ENCODE measurements at places on chromosomes 5 and 9.

DNA sequence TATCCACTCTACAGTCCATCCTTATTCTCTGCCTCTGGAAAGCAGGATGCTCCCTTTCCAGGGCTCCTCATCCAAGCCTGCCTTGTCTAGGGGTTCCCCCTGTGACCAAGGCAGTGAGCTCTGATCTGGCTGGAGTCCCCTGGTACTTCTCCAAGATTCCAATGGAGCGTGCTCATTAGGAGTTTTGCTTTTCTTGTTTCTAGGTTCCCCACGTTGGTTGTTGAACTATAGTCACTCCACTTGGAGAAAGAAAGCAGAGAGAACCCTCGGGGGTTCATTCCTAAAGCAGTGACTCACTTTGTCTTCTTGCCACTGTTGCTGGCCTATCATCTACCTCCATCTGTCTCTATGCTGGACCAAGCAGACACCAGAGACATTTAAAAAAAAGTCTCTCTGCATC, 192.6 kb downstream of the TLE4 start:
- DNase-seq = no peak

GRCh38 chr9:81823672-81824554, 104.3 kb upstream of the SPATA31D4 start:
- no peak for DNase-seq

DNA sequence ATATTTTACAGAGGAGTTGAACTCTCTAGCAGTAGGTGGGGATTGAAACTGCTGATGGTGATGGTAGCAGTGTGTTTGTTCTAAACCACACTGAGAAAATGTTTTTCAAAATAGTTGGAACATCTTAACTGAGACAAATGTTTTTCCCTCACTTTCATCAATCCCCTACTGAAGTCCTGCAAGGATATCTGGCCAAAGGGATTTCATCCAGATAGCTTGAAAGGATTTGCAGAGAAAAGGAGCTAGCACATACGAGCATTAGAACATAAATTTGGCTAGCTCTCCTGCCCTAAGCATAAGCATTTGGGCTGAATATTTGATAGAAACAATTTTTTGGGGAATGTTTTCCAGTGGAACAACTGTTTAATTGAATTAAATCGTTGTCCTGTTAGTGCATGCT, 153.9 kb downstream of the CDH9 start:
- DNase-seq = no peak

DNA sequence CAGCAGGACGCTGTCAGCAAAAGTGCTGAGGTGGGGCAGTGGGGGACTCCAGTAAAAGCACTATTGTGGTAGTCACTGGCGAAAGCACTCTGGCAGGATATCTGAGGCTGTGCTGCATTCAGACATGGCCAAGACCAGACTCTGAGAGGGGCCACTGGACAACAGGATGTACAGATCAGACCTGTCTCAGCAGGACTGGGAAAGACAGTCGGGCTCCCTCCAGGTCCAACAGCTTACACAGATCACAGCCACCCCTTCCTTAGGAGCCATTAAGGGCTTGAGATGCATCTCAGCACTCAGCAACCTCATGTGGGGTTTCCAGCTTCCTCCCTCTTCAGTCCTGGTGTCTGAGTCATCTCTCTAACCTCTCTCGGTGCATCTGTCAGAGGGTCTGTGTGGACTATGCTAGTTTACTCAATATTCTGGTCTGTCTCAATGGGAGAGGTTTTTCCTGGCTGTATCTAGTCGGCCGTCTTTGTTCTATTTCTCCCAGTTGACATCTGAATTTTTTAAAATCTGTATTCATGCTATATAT, 154.5 kb downstream of the CWC27 start:
- no peak for DNase-seq

DNA sequence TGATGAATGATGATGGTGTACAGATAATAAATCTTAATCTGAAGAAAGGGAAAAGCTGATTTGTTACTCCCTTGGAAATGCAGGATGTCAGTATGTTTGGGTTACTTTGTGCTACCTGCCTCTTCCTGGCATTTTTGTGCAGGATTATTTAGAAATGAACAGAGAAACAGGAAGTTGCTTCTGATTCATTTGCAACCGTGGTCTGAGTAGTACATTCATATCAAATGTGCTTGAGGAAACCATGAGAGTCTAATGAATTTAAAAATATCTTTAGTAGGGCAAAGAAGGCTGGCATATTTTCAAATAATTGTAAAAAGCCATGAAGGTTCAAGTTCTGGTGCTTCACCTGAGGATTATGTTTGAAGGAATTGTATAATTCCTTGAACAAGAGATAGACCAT, 391.6 kb downstream of the TMEM161B start:
- DNase-seq = no peak

GRCh38 chr9:93391898-93392297, 59.6 kb upstream of the FAM120A start:
- DNase-seq = no peak

GRCh38 chr9:126325821-126326220, 808 bp upstream of the MVB12B start:
- DNase-seq = no peak

DNA sequence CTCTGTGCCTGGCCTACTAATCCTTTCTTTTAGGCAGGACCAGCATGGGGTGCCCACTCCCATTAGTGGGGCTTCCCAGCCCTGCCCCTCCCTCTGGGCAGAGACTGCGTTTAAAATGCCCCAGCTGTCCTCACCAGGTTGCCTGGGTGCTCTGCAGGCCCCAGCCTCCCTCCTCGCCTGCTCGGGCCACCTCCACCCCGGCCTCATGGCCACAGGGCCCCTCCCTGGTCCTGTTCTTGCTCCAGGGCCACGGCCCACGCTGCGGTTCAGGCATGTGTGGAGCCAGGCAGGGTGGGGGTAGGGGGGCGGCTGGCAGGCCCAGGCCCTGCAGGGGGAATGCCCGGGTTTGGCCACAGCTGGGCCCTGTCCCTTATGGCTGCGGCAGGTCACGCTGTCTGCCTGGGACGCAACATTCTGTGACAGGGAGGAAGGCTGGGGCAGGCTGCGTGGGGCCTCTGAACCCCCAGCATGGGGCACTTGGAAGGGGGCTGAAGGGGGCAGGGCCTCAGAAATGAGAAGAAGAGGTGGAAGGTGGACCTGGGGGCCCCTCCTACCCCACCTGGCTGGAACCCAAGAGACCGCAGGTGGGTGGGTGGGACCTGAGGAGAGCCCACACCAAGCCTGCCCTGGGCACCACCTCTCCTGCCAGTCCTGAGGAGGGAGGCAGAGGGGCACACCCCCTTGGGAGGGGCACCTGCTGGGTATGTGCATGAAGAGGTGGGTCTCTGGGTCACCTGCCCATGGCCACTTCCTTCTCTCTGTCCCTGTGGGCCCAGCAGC, at the start of gene LCN12:
LCN12 (plus strand) TSS at position 733 of the 780 bp plus-strand sequence. CDS start 55 bp downstream, outside the sequence.
- no peak for DNase-seq

DNA sequence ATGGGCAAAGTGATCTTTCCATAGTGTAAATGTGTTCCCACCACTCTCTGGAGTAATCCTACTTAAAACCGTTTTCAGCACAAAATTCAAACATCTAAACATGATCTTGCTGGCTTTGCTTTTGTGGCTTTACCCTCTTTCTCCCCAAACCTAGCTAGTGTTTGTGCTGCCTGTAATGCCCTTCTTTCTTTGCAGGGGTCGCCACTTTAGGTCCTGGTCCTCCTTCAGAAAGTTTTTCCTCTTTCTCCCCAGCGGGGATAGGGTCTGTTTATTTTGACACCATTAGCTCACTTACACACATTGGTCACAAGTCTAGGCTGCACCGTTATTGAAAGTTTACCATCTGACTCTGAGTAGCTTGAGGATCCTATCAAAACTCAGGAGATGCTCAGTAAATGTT, 736 bp upstream of the HSD17B4 start:
- DNase-seq = no peak

DNA sequence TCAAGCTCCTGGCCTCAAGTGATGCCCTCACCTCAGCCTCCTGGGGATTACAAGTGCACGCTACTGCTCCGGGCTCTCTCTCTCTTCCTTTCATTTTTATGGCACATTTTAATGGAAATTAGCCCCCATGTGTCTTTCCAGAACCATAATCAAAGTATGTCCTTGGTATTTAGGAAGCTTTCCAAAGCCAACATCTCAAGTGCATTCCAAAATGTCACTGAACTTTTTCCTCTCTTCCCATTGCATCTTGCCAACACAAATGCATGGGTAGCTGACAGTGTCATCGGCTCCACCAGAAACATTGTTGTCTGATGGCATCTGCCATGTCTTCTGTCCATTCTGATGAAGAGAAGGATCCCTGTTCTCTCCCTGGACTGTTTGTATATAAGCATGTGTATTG, 90.5 kb upstream of the ANXA1 start:
- DNase-seq = no peak

DNA sequence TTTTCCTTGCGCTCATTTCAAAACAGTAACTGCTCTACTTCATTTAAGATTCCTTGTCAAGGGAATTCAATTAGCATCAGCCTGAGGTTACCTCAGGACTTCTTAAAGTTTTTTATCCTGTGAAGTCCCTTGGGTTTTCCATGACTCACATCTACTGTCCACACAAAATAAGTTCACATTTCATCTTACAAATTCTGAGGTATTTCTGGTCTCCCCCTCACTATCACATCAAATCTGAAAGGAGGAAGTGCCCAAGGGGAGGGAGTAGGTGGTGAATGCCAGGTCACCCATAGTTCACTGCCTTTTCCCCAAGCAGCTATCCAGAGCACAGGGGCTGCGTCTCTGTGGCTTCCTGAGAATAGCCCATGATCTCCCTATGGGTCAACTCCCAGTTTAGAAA, 227.1 kb upstream of the NREP start:
- no peak for DNase-seq

- no peak for DNase-seq
These were observed 512.1 kb upstream of the MEF2C start for GRCh38 chr5:89395111-89395510.

GRCh38 chr9:976943-977837, 735 bp downstream of the DMRT3 start:
- DNase-seq = no peak

DNA sequence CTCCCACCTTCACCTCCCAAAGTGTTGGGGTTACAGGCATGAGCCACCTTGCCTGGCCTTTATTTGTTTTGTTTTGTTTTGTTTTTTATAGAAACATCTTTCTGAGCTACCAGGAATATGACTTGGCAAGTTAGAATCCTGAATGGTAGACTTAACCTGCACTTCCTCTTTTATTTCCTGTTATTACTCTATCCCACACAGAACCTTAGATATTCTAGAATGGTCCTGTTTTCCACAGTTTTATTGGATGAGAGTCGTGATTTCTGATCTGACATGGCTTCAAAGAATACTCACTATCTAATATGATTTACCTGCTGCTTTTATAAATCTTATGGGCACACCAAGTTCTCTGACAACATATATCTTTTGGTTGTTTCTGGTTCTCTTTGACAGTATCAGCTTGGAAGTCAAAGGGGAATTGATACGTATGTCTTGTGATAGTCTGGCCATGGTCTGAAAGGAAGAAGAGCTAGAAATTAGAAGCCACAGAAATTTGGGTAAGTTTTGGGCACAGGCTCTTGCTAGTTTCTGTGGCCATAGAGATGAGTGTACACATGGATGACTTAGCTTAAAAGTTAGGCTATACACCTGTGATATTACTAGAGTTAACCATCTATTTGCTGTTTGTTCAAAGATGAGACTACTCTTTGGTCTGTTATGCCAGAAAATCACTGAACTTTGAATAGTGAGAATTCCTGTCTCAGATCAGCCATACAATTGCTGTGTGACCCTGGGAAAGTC, 4.7 kb upstream of the PANK3 start:
- no peak for DNase-seq
